ENCODE measurements at places on chromosomes 1 and 21.

- no peak for DNase-seq
Measured at GRCh38 chr1:220339581-220339980, 67.3 kb upstream of the RAB3GAP2 start.

DNA sequence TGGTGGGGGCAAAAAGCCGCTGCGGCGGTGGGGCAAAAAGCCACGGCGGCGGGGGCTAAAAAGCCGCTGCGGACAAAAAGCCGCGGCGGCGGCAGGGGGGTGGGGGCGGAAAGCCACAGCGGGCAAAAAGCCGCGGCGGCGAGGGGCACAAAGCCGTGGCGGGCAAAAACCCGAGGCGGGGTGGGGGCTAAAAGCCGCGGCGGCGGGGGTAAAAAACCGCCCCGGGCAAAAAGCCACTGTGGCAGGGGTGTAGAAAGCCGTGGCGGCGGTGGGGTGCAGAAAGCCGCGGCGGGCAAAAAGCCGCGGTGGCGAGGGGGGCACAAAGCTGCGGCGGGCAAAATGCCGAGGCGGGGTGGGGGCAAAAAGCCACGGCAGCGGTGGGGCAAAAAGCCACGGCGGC, 3901.8 kb downstream of the SRGAP2C start:
- DNase-seq = no peak

GRCh38 chr1:53484705-53485477, 25.7 kb downstream of the DMRTB1 start:
- DNase-seq = no peak

- DNase-seq = no peak
Measured at GRCh38 chr1:169586067-169586394, 250 bp downstream of the F5 start.

DNA sequence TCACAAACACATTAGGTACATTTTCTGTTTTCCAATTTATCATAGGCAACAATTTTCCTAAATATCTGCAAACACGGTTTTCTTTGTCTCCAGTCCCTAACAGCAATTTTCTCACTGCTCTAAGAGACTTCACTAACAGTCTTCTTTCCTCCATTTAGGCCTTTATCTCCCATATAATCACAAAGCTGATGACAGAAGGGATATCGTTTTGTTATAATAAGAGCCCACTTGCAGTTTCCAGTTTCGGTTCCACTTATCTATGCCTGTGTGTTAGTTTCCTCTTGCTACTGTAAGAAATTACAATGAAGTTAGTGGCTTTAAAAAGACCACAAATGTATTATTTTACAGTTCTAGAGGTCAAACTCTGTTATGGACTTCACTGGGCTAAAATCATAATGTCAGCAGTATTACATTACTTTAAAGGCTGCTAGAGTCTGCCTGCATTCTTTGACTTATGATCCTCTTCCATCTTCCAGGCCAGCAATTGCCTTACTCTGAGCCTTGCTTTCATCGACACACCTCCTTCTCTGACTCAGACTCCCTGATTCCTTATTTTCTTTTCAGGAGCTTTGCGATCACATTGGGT, 549.3 kb downstream of the NCAM2 start:
- no peak for DNase-seq

GRCh38 chr1:16376971-16377370, 9.9 kb downstream of the SZRD1 start:
- DNase-seq = no peak

DNA sequence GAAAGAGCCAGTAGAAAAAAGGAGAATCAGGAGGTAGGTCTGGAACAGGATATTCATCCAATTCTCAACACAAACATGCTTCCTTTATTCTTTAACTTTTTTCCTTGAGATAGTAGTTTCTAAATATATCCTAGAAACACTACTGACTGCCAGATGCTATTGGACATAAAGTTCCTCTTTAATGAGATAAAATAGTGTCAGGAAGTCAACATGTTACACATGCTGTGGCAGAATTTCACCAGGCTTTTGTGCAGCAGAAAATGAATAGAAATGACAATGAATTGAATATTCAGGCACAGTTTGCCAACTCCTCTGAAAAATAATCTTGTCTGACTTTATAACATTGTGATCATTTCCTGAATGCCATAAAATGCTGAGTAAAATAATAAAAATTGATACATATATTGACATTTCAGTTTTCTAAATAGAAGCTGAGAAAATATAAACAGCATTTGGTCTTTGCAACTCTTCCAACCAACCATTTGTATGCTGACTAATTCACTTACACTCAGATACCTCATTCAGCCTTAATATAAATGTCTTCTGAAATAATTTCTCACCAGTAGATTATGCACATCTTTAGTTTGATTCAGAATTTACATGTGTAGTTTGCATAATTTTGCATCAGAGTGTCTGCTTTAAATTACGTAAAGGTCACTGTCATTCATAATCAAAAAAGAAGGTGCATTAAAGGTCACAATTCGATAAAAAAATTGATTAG, 486.1 kb upstream of the ADGRL2 start:
- DNase-seq = no peak

GRCh38 chr1:163761898-163762297, 440.1 kb downstream of the NUF2 start:
- DNase-seq = no peak

- no peak for DNase-seq
Measured at GRCh38 chr1:86713477-86713876, 9.1 kb downstream of the SH3GLB1 start.

GRCh38 chr21:32779983-32780382, 8.4 kb upstream of the PAXBP1 start:
- no peak for DNase-seq

- DNase-seq = no peak
Measured at GRCh38 chr21:45404730-45405270, at the start of gene COL18A1. TSS of gene COL18A1 (plus strand) at chr21:45405165. CDS start at chr21:45405231, 66 bp downstream.

DNA sequence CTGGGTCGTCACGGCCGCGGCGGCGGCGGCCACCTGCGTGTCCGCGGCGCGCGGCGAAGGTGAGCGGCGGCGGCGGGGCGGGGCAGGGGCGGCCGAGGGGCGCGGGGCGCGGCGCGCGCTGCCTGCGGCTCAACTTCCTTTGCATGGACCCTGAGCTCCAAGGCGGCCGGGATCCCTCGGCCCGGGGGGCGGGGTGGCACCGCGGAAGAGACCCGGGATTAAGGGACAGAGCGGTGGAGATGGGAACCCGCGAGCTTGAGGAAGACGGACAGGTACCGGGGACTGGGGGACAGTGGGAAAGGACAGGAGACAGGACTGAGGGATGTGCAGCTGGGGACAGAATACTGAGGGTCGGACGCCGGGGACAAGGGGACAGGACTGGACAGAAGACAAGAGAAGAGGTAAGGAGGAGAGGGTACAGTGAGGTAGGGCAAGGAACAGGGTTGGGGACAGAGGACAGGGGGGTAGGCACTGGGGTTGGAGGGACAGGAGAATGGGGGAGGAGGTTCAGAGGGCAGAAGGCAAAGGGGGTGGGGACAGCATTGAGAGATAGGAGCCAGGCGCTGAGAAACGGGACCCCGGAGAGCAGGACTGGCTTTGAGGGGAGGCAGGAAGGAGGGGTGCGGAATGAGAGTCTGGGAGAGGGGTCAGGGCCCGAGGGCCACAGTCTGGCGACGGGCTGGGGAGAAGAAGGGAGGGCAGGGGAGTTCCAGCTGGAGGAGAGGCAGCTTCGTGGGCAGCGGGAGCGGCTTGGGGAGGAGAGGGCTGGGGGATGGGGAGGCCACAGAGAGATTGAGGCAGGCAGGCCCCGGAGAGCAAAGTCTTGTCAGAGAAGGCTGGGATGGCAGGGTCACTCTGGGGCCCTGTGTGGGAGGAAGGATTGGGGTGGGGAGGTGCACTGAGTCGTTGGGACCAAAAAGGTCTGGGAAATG, 648 bp downstream of the EPHA8 start:
- no peak for DNase-seq

DNA sequence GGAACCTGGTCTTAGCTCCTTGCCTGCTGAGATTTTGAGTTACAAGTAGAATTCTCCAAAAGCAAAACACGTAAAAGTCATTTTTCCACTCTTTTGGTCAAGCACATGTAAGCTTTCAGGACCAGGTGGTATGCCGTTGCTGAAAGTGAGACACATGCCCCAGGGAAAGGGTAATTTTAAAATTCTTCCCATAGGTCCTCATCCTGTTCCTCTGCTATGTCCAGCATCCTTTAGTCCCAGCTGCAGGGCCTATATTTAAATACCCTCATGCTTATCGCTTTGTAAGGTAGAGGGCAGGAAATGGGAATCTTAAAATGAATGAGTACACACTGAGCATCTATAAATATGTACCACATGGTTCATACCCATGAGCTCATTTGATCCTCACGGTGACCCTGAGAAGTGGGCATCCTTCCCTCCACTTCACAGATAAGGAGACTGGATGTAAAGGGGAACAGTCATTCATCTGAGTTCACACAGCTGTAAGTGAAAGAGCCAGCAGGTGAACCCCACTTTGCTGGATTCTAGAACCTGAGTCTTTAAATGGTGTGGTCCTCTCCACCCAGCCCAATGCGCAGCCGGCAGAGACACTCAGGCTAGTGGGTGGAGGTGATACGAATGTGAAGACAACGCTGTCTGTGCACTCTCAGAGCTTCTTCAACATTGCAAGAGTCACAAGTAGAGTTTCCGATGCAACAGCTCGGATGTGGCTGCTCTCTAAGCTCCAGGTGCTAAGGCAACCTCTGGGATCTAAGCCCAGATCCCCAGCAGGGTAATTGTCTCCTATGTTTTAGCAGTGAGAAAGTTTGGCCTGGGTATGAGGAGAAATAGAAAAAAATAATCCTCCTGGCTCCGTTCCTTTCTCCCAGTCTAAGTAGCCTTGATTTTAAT, 163.5 kb downstream of the PLXNA2 start:
- no peak for DNase-seq

GRCh38 chr1:93516164-93516563, 68.2 kb downstream of the FNBP1L start:
- no peak for DNase-seq

DNA sequence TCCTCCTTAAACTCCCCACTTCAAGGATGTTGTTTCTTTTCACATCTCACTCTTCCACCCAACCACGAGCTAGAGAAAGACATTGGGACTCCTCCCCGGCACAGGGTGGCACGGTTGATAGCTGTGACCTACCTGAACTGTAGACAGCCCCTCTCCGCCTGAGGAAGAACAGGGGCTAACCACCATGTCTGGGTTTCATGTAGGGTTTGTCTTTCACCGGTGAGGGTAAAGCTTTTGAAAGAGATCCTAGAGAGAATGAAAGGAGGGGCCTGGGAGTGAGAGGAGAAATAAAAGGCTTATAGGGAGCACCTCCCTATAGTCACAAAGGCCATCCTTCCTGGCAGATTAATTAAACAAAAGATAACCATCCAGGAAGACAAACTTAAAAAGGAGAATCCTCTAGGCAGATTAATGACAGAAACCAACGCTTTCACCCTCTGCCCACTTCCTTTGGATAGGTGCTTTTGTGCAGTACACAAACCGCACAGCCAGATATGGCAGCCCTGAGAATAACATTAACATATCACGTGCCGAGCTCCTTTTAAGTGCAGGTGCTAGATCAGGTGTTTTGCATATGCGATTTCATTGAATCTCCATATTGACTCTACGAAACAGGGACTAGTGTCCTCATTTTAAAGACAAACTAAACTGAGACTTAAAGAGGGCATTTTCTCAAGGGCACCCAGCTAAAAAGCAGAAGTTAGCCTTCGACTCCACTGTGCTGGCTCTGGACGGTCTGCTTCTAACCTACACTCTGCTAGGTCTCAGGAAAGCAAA, 178.1 kb upstream of the RUNX1 start:
- DNase-seq = no peak

GRCh38 chr1:168195199-168196135, 16.7 kb downstream of the TIPRL start:
- DNase-seq = no peak

DNA sequence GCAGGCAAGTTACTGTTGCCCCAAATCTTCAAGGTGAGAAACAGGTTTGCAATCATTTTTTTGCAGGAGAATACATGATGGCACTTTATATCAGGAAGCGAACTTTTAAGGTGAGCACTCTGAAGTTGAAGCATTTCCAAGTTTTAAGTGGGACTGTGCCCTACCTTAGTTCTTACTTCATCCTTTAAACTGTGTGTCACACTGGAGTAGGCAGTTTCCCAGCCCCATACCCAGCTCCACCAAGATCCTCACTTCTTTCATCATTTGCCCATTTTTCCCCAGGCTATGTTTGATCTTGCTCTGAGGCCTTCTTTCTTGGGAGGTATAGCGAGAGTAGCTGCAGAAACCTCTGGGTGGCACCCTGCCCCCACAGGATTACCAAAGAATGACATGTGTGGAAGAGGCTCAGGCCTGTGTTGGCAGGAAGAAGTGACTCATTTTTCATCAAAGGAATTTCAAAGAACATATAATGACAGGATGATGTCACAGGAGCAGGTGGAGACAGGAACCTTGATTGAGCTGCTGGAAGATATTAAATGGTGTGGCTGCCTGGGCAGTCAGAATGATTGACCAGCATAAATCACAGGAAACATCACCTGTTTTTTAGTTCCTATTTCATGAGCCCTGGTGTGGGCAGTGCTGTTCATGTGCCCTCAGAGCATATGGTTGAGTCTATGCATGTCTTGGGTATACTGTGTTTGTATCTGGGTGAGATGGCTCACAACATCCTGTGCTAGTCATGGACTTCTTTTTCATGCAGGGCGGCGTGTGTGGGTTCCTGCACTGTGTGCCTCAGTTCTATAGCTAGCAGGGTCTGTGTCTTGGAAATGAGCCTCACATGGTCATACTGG, 20.8 kb upstream of the MACF1 start:
- peak; percentile 88 for DNase-seq
